Progenitor cell of endocrine pancreas (in vitro differentiated cells): ENCODE measurements at places on chromosomes 3 and 15. TPM values are rescaled to one million over a fixed set of nuclear protein-coding genes. Genes with fewer than 3 reads are reported as not detected.

ZNF80 gene
- total RNA-seq = not detected in 2 replicates

RTP3 gene
- not detected in 2 replicates for total RNA-seq

- no peak for DNase-seq
- H3K4me3 ChIP-seq = no peak overlapping the region
- H3K4me1 ChIP-seq = no peaks in the 10 kb centered on the region
- no peaks in the 10 kb centered on the region for H3K36me3 ChIP-seq
- no peak overlapping the region for H3K27ac ChIP-seq
Measured at GRCh38 chr3:135500034-135500433, 465.5 kb upstream of the PPP2R3A start.

- DNase-seq = no peak
- H3K27ac ChIP-seq = no peak overlapping the region
- H3K36me3 ChIP-seq = peaks cover 2% of the 10 kb centered on the region
- peaks cover 4% of the 10 kb centered on the region for H3K27me3 ChIP-seq
- H3K4me3 ChIP-seq = no peak overlapping the region
- H3K4me1 ChIP-seq = peaks cover 11% of the 10 kb centered on the region
Measured at GRCh38 chr15:35256551-35256950, 171.5 kb upstream of the NANOGP8 start.

DNA sequence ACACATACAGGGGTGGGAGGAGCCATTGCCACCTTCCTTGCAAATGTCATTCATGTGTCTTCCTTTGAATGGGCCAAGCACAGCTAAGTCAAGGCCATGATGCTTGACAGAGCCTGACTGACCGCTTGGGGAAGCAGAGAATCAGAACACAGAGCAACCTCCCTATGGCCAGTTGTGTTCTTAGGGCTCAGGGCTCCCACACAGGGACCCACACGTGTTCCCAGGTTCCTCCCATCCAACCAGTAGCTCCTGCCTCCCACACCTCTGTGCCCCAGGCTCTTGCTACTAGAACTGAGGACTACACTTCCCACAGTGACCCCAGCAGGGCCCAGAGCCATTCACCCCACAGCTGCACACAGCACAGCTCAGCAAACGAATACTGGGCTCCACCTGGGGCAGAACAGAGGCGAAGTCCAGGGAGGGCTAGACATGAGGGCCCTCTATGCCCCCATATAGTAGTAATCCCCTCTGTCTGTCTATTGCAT, 42.9 kb downstream of the KLF15 start:
- H3K4me1 ChIP-seq = no peaks in the 10 kb centered on the region
- no peak overlapping the region for H3K27ac ChIP-seq
- peaks cover 9% of the 10 kb centered on the region for H3K27me3 ChIP-seq
- no peak for DNase-seq
- no peaks in the 10 kb centered on the region for H3K36me3 ChIP-seq

DNA sequence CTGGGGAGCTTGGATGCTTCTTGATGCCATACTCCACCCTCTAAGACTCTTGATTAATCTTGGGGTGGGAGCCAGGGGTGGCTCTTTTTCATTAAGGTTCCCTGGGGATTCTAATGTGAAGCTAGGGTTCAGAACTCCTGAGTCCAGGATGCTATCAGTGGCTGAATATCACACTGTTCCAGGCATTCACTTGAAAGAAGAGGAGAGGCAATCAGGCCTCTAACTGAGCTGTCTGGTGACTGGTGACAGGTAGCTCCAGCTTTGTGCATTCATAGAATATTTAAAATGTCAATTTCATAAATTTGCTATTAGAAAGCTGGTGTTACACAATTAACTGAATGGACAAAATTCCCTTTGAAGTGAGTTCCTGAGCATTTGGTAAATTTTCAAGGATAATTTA, 139.0 kb downstream of the CHDH start:
- H3K27ac ChIP-seq = no peak overlapping the region
- H3K36me3 ChIP-seq = no peaks in the 10 kb centered on the region
- no peak overlapping the region for H3K4me3 ChIP-seq
- peaks cover 20% of the 10 kb centered on the region for H3K4me1 ChIP-seq
